ENCODE measurements at places on chromosomes 13 and 19.

DNA sequence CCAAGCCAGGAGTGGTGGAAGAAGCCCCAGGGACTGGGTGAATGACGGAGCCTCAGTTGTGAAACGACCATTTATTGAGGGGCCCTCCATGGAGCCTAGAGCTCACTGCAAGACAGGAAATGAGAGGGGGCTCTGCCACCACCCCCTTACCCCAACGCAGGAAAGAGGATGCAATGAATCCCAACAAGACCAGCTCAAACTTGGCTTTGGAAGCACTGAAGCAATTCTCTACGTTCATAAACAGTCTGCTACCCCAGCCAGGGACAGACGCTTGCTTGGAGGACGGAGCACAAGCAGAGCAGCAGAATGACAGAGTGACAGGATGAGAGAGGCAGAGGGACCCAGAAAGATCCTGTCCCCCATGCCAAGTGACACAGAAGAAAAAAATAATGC lies 1.0 kb downstream of the PRKACA start:
- DNase-seq = no peak

GRCh38 chr19:35513628-35514281 lies at the start of gene DMKN:
Gene DMKN (minus strand): TSS chr19:35513649. CDS start chr19:35513475, 174 bp downstream.
- DNase-seq = no peak

- DNase-seq = no peak
These were observed 7.4 kb upstream of the JUNB start for GRCh38 chr19:12783849-12784393.

DNA sequence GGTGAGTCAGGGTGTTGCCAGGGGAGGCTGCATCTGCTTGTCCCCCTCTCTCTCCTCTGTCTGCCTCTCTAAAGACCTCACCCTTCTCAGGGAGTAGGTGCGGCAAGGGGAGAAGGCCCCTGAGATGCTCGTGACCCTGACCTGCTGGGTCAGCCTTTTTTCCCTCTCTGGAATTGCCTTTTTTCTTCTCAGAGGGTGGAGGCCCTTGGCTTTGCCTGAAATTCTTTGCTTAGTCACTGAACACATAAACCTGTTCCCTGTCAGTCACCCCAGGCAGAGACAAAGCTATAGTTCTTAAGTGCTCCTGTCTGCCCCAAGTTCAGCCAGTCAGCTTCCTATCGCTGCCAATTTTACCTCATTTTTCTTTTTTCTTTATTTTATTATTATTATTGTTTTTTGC lies 35.2 kb upstream of the PEG3 start:
- DNase-seq = no peak

GRCh38 chr13:85537601-85538000 lies 261.6 kb downstream of the SLITRK6 start:
- no peak for DNase-seq

GRCh38 chr13:88802886-88803285 lies 1131.7 kb downstream of the SLITRK5 start:
- no peak for DNase-seq

- no peak for DNase-seq
These were observed 8.1 kb downstream of the C19orf44 start for GRCh38 chr19:16504271-16504670.

DNA sequence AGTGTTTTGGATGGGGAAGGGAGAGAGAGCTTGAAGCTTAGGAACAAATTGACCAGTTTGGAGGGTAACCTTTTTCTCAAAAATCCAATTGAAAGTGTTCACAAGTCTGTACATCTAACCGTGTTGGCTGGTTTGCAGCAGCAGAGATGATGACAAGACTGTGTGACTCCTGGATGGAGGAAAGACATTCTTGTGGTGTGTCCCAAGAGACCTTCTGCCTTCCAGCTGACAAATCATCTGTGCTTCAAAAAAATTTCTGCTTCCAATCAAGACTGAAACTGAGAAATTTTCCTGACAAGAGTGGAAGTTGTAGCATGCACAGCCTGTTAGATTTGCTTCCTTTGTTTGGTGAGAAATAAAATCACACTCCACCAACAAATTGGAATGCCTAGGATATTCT lies 56.2 kb downstream of the LACC1 start:
- no peak for DNase-seq

- DNase-seq = no peak
These were observed 7.0 kb downstream of the RPS9 start for GRCh38 chr19:54207676-54207982.

DNA sequence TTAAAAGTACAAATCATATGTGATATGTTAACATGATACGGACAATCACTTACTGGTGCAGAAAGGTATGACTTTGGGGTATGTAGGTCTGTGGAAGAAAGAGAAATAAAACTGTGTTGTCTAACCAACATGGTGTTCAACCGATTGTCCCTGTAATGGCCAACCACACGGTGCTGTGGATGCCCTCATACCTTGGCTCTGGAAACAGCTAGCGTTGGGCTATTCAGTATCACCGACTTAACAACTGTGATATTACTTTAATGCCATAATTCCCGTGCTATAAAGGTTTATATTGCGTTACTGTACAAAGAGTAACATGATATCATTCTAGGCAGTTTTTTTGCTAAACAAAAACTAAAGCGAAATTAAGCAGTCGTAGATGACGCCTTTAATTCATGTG lies 448.3 kb downstream of the EFNB2 start:
- no peak for DNase-seq

- no peak for DNase-seq
These were observed 11.4 kb upstream of the TSPAN16 start for GRCh38 chr19:11284515-11284914.

All from HS-27A (cell line).